ENCODE measurements at places on chromosomes 3 and 15.

- no peak for DNase-seq
These were observed 182.2 kb downstream of the GABRB3 start for GRCh38 chr15:26590676-26591075.

DNA sequence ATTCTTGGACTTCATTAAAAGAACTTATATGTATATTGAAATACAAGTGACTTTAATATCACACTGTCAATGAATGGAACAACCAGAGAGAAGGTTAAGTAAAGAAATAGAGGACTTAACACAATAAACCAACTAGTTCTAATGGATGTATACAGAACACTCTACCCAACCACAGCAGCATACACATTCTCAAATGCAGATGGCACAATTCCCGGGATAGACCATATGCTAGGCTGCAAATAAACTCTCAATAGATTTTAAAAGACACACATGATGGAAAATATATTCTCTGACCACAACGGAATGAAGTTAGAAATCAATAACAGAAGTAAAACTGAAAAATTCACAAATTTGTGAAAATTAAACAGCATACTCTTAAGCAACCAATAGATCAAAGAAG, 214.3 kb upstream of the LINGO1 start:
- DNase-seq, result no peak

- peak; percentile 69 for DNase-seq
These were observed at the start of the genes LRRC34 and LRRIQ4 for GRCh38 chr3:169812332-169813235. Gene LRRC34, minus strand, starts transcription at chr3:169812904. Its CDS starts 356 bp downstream, at chr3:169812548. Gene LRRIQ4, plus strand, starts transcription at chr3:169812870. Its CDS starts 9,052 bp downstream, at chr3:169821922.

GRCh38 chr3:113097960-113098447, 107.2 kb downstream of the GTPBP8 start:
- no peak for DNase-seq

- DNase-seq, result no peak
These were observed 33.9 kb downstream of the PLD1 start for GRCh38 chr3:171776411-171776810.

- no peak for DNase-seq
These were observed 66.1 kb downstream of the GJD2 start for GRCh38 chr15:34688699-34689098.

GRCh38 chr15:89441295-89441812, 55.0 kb downstream of the RHCG start:
- no peak for DNase-seq

DNA sequence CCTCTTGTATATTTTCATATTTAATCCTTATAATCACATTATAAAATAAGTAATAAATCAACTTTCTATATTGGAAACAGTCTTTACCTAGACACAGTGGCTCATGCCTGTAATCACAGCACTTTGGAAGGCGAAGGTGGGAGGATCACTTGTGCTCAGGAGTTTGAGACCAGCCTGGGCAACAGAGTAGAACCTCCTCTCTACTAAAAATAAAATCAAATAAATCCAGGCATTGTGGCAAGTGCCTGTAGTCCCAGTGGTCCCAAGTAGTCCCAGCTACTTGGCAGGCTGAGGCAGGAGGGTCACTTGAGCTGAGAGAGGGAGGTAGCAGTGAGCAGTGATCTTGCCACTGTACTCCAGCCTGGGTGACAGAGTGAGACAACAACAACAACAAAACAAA, 975.1 kb downstream of the ROBO1 start:
- no peak for DNase-seq

DNA sequence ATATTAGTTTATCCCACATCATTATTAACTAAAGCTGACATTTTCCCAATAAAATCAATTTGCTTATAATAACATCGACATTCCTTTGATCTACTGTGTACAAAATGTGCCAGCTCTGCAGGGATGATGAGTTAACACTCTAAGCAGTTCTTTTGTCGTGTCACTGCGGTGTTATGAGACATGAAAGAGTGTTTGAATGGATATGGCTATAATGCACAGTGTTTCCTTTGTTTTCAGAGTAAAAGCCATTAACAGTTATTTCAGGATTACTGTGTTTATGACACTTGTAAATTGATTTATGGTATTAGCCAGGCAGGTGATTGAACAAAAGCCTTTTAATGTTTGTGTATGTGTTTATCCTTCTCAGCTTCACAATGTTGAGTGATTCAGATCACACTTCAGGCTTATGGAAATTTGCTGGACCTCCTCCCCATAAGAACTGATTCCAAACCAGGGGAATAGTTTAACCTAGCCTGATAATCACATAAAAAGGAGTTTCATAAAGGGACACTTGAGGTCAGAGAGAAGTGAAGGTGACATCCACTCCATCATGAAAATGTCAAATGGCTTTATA, 115.7 kb downstream of the CHL1 start:
- DNase-seq, result no peak

DNA sequence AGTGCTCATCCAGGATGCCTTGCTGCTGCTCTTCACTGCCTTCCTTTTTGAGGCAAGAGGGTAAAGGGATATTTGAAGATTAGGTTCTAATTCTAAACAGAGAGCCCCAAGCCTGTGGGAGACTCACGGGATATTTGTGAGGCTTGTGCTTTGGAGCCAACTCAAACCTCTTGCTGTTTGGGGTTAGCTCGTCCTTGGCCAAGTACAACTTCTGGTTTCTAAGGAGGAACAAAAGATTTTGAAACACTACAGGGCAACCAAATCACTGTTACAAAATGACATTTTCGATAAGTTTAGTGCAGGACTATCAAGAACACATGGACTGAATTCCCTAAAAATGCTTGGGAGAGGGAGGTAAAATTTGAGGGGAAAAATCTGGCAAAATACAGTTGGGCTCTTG, 190.2 kb downstream of the RORA start:
- DNase-seq, result no peak

GRCh38 chr3:187852842-187853730, 107.8 kb upstream of the BCL6 start:
- peak; percentile 28 for DNase-seq

DNA sequence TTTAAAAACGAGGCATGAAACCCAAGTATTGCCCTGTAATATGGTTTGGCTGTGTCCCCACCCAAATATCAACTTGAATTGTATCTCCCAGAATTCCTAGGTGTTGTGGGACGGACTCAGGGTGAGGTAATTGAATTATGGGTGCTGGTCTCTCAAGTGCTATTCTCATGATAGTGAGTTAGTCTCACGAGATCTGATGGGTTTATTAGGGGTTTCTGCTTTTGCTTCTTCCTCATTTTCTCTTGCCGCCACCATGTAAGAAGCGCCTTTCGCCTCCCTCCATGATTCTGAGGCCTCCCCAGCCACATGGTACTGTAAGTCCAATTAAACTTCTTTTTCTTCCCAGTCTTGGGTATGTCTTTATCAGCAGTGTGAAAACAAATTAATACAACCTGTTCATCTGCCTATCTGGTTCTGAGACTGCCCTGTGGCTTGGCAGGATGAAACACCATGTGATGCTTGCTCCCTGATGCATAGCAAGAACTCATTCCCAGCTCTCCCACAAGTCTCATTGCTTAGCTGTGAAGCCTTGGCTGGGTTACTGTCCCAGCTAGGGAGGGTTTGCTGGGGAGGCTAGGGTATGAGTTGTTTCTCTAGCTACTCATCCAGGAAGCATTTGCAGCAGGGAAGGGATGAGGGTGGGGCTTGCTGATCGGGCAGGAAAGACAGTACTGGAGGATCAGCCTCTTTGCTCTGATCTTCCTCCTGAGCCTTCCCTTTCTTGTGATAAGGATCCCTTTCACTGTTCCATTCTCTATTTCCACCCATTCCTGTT, 3.7 kb upstream of the SQOR start:
- no peak for DNase-seq

GRCh38 chr3:121969631-121970030, 52.4 kb downstream of the ILDR1 start:
- DNase-seq, result no peak
